ENCODE measurements at places on chromosomes 7 and 10.

GRCh38 chr10:70993051-70993450 lies 104.7 kb upstream of the PCBD1 start:
- DNase-seq, result no peak

- DNase-seq, result no peak
Observed at GRCh38 chr10:44980309-44981171, 1.9 kb upstream of the DEPP1 start.

- DNase-seq, result no peak
Observed at GRCh38 chr7:146902728-146903127, 786.1 kb downstream of the CNTNAP2 start.

- DNase-seq, result no peak
Observed at GRCh38 chr7:40015790-40016296, 65.8 kb downstream of the CDK13 start.

DNA sequence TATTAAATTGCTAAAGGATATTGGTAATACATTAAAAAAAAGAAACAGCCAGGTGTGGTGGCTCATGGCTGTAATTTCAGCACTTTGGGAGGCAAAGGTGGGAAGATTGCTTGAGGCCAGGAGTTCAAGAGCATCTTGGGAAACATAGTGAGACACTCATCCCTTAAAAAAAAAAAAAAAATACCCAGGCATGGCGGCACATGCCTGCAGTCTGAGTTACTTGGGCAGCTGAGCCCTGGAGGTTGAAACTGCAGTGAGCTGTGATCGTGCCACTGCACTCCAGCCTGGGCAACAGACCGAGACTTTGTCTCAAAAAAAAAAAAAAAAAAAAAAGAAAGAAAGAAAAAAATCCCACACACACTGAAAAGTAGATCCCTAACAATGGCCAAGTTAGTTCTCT lies 59.7 kb downstream of the MACC1 start:
- no peak for DNase-seq

DNA sequence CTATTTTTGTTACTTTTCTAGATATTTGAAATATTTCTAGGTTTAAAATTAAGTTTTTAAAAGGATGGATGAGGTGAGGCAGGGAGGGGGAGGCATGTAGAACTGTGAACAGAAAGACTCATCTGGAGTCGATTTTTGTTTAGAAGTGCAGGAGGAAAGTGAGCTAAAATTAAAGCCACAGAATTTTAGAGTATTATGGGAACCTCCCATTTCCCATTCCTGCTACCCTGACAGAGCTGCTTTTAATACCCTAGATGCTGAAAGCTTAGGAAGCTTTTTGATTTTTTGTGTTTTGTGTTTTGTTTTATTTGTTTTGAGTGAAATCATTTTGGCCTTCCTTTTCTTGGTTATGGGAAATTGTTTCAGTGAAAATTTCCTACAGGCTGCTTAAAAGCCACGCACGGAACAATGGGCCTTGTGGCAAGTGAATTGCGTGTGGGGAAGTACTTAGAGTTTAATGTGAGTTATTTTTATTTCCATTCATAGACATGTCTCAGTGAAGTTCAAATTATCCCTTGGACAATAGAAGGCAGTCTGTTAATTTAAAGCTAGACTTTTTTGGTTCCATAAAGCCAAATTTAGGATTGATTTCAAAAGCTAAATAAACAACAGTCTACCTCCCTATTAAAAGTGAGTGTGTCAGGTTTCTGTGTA lies 102.0 kb upstream of the HDAC9 start:
- no peak for DNase-seq

DNA sequence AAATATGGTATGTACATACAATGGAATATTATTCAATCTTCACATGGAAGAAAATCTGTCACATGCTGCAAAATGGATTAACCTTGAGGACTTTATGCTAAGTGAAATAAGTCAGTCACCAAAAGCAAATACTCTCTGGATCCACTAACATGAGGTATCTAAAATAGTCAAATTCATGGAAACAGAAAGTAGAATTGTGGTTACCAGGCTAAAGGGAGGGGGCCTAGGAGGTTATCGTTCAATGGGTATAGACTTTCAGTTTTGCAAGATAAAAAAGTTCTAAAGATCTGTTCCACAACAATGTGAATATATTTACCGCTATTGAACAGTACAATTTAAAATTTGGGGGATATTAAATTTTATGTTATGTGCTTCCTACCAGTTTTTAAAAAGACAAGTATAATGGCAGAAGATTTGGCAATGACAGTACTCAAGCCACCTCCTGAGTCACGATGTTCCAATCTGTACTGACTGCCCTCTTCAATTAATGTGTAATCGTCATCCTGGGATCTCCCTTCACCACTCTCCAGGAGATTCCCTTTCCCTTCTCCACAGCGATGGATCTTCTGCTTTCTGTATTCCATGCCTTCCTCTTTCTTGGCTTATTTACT lies 32.3 kb upstream of the IL6 start:
- DNase-seq, result no peak

GRCh38 chr10:75329190-75329745 lies 72.3 kb downstream of the ZNF503 start:
- no peak for DNase-seq

DNA sequence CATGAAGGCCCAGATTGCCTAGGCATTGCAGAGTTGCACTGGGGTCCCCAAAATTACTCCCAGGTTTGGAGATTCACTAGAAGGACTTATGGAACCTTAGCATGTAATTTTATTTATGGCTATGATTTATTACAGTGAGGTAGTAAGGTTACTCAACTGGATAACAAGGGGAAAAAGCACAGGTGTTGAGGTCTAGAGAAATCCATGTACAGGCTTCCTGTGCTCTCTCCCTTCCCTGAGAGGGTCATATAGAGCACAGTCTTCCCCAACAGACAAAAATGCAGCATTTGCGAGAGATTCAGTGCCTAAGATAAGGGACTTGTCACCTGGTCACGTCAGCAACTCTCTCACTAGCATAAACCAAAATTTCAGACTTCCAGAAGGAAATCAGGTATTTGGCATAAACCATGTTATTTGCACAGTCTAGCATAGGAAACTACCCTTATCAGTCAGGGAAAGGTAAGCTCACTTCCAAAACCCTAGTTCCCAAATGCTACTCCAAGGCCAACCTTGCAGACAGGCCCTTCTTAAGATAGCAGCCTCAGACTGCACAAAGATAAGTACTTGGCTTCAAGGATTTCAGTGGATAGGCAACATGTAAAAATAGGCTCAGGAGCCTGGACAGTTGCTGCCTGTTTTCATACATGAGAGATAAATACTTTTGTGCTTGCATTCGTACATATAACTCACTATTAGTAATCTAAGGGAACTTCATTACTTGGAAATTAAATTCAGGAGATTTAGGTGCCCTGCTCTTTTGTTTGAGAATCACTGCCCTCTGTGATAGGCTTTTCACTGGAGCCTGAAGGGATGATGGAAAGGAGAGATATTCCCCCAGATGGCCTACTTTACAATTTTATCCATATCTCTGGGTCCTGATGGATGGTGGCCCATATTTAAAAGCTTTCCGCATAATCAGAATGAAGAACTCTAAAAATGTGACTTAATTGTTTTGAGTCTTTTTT lies 378.4 kb upstream of the LRGUK start:
- DNase-seq, result no peak

DNA sequence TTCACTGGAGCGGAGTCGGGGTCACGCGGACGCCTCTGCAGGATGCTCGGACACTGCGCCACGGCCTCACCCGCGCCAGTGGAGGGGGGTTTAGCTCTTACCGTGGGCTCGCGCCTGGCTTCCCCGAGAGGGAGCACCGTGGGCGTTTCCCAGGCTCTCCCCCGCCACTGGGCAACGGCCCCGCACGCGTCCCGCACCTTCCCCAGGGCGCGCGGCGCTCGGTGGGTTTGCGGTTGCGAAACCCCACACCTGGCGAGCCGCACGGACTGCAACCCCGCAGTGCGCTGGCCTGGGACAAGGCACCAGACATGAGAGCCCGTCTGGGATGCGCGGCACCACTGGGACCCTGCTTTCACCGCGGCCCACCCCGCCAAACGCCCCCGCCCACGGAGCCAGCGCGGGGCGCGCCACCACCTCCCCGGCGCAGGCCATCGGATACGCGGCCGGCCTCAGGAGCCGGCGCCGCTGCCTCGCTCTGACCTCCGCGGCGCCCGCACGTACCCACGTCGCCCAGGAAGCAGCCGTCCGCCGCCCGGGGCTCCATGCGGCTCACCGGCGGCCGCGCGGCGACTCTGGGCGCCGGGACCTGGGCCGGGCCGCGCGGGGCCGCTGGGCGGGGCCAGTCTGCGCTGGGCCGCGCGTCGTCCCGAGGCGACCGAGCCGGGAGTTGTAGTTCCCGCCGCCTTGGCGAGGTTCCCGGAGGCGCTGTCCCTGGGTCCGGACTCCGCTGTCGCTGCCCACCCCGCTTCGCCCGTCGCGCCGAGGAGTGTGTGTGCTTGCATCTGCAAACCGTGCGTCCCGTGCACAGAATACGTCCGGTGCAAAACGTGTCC lies at the start of gene ASB13:
TSS of gene ASB13 (minus strand) at position 588 of the 833 bp plus-strand sequence. CDS start at position 544, 44 bp downstream.
- peak; percentile 59 for DNase-seq

GRCh38 chr7:142910481-142910880 lies 23.1 kb downstream of the TRPV5 start:
- DNase-seq, result no peak

GRCh38 chr10:50416881-50417280 lies 165.6 kb upstream of the ASAH2 start:
- DNase-seq, result no peak

DNA sequence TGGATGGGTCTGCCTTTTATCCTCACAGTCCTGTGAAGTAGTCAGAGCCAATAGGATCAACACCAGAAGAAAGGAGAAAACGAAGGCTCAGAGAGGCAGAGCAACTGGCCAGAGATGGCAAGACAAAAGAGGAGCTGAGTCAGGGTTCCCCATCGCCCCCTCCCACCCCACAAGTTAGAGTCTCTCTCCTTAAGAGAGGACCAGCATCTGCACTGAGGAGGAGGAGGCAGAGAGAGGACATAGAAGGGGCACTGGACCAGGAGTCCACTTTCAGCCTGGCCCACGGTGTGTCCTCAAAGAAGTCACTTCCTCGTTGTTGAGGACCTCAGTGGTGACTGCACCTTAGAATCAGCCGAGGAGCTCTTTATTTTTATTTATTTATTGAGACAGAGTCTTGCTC lies 11.6 kb downstream of the SPOCK2 start:
- DNase-seq, result no peak

DNA sequence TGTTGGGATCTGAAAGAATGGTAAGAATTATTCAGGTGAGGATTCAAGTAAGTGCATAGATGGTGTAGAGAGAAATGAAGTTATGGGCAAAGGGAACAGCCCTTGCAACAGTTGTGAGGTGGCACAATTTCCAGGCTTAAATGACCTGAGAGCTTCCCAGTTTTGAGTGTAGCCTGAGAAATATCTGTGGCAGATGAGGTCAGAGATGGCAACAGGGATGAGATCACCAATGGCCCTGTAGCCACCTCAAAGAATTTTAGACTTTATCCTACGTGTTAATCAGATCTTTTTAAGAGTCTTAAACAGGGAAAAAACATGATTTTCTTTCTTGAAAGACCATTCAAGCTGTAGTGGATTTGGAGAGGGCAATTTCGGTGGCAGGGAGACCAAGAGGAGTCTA lies 1.9 kb upstream of the NRF1 start:
- DNase-seq, result no peak

GRCh38 chr10:117483056-117483590 lies 59.4 kb upstream of the EMX2 start:
- DNase-seq, result no peak

- no peak for DNase-seq
Observed at GRCh38 chr10:54985732-54986131, 184.7 kb upstream of the PCDH15 start.
